ENCODE measurements at places on chromosomes 12 and 14.

DNA sequence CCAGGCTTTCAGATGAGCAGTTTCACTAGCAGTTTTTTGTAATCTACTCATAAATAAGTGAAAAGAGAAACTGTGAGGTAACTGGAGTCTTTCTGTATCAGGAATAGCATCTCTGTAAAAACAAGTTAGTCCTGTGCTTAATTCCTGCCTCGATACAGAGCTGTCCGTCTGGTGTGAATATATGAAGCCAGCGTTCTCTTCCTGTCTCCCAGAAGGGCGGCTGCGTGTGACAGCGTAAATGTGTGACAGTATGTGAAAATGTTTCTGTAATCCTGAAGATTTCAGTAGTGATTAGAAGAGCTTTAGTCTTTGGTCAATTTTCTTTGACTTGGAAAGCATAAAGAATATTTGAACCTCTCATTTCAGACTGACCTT is 150.3 kb downstream of the FBXL14 start:
- DNase-seq: no peak

- DNase-seq: no peak
Observed at GRCh38 chr12:72018036-72018435, 79.4 kb downstream of the TPH2 start.

DNA sequence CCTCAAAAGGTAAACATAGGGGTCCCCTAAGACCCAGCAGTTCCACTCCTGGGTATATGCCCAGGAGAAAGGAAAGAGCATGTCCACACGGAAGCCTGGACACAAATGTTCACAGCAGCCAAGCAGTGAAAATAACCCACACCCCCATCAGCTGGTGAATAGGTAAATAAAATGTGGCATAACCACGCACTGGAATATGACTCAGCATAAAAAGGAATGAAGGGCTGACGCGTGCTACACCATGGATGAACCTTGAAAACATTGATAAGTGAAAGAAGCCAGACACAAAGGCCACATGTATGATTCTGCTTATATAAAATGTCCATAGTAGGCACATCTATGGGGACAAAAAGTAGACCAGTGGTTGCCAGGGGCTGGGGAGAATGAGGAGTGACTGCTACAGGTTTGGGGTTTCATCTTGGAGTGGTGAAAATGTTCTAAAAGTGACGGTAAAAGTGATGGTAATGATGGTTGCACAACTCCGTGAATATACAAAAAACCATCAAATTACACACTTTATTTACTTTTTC is 3.8 kb upstream of the SCARB1 start:
- no peak for DNase-seq

GRCh38 chr12:125202421-125202820 is 137.2 kb downstream of the AACS start:
- DNase-seq: no peak

DNA sequence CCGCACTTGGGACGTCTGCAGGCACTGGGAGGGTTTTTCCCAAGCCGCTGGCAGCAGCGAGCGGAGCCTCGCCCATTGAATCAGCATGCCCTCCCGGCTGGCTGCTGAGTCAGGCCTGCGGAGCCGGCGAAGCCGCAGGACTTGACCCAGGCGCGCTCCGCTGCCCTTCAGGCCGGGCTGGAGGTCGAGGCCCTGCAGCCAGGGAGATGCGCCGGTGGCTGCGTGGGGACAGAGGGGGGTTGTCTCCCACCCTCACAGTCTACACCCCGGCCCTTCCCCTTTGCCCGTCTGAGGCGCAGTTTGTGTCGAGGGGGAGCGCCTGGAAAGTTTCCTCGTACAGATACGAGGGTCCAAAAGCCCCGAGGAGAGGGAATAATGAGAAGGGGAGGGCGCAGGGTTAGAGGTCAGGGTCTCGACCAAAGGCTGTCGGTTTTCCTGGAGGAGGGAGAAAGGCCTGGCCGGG is 759 bp upstream of the KLC1 start:
- no peak for DNase-seq

DNA sequence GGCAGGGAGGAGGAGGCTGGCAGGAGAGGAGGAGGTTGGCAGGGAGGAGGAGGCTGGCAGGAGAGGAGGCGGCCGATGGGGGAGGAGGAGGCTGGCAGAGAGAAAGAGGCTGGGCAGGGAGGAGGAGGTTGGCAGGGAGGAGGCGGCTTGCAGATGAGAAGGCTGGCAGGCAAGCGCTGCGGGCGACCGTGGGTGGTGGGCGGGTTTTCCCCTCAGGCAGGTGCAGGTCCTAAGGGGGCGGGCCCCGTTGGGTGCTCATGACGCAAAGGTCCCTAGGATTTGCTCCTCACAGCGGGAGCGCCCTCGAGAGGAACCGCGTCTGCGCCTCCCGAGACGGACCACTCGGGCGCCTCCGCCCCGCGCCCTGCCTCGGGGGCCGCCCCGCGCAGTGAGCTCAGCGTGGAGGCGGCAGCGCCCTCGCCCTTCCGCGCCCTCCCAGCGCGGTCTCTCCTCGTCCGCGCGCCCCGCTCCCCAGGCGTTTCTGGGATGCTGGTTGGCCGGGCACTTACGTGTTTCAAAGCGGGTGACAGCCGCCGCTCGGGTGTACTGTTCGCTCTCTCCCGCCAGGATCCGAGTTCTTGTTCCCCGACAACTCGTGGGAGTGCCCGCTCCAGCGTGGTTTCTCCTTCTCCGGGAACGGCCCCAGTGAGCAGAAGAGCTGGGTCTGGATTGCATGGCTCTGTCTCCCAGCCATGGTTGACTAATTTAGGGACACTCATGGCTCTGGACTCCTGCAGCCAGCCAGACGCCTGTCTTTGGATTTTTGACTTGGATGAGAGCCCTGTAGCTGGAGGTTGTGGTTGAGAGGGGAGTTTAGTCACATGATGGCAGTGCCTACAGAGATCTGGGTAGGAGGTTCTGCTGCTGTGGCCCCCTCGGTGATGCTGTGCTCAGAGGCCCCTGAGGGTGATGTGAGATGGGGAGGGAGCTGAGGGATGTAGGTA is 64.1 kb upstream of the PPP4R3A start:
- no peak for DNase-seq

DNA sequence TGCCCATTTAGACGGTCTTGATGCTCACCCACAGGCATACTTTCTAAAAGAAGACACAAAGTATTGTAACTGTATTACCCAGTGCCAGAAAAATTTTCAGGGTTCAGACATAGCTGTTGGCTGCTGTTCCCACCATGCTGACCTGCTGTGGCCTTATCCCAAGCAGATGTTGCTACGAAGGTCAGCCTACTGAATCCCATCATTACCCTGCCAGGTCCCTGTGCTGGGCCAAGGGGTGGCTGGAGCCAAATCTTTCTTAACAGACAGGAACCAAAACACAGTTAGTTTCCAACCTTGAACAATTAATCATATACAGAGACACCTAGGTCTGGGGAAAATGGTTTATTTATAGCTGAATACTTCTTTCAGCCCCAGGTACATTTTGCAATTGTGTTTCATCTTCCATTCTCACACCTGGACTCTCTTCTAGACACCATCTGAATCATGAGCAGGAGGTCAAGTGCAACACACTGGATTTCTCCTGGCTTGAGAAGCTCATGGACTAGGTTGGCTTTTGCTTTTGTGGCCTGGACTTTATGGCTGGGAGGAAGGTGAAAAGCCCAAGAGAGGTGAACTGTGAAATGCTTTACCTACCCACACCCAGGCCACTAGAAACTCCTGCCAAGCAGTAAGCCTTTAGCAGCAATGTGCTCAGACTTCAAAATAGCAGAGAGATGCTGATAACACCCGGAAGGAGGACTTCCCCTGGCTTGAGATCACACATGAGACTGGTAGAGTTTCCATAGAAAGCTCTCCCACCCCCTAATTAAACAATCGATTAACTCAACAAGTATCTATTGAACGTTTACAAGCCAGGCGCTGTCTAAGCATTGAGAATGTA is 150.1 kb downstream of the SUDS3 start:
- DNase-seq: no peak

DNA sequence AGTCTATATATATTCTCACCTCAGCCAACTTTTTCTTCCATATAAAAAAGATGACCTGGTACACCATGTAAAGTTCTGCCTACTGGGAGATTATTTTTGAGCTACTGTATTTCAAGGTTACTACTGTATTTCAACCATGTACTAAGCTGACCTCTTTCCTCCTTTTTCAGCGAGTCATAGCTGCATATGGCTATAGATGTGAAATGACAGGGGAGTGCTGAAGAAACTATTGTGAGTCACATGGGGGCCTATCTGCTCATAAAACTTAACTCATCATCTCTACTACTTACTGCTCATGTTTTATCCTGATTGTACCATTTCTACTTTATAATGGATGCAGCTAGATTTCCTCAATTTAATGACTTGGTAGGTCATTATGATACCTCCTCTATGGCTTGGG is 571.4 kb upstream of the ATP2B1 start:
- no peak for DNase-seq

DNA sequence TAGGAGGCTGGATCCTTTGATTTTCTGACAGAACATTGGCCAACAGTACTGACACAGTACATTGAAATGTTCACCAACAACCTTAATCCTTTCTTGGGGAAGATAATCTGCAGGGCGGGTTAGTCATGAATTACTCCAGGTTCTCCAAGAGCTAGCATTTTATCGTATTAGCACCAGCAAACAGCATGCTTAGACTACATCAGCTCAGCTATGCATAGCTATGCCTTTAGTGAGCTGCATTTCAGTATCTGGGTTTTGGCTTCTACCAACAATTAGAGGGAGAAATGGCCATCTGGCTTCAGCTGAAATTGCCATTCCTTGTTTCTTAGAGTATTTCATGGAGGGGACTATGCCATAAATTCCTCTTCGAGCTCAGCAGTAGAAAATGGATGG is 33.8 kb downstream of the SAMD4A start:
- DNase-seq: no peak

Measured in skin of body (tissue), 3 donors.